ENCODE measurements at places on chromosomes 6 and 20.

DNA sequence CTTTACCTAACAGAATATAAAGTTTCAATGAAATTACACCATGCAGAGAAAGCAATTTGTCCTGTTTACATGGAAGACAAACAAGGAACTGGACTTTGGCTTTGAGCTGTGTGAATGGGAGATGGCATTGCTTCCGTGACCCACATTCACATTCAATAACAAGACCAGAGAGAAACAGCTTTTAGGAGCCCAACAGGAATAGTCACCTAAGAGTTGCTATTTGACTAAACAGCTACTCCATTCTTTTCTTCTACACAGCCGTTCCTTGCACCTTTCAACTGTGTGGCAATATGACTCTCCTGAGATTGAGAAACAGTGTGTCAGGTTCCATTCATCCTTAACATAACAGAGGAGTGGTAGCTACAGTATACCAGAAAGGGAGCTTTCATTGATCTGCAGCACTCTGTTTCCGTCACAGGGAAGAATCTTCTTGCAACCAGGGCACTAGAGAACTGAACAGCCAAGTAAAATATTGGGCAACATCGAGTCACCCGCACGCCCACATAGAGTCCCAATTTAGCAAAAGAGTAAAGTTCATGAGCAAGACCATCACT lies 355.1 kb downstream of the HAO1 start:
- no peak for DNase-seq

DNA sequence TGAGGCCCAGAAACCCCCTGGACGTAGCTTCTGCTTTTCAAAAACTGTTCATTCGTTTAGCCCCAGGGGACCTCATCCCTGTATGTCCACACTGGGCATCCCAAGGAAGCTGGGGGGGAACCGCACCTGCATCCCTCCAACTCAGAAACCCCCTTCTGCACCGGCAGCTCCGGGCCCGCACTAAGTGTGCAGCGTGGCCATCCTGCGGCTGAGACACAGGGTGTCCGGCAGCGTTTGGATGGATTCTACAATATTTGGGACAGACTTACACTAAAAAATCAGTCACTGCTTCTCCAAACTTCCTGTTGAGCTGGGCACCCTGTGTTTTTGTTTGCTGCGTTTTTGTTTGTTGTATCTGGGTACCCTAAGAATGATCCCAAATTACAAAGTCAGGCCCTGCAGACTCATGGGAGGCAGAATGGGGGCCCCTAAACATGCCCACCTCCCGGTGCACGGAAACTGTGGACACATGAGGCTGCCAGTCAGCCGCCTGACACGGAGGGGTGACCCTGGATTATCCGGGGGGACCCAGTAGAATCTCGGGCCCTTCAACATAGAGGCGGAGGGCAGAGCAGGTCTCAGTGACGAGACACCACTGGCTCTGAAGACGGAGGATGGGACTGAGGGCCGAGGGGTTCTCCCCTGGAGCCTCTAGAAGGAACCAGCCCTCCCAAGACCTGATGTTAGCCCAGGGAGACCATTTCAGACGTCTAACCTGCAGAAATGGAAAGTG lies 88.2 kb upstream of the BHLHE23 start:
- no peak for DNase-seq

GRCh38 chr6:147508866-147509608 lies 547 bp downstream of the SAMD5 start:
- no peak for DNase-seq

- no peak for DNase-seq
Observed at GRCh38 chr6:117547688-117548621, 54.4 kb downstream of the GOPC start.

GRCh38 chr6:82364087-82365015 lies 734 bp downstream of the TPBG start:
- no peak for DNase-seq

DNA sequence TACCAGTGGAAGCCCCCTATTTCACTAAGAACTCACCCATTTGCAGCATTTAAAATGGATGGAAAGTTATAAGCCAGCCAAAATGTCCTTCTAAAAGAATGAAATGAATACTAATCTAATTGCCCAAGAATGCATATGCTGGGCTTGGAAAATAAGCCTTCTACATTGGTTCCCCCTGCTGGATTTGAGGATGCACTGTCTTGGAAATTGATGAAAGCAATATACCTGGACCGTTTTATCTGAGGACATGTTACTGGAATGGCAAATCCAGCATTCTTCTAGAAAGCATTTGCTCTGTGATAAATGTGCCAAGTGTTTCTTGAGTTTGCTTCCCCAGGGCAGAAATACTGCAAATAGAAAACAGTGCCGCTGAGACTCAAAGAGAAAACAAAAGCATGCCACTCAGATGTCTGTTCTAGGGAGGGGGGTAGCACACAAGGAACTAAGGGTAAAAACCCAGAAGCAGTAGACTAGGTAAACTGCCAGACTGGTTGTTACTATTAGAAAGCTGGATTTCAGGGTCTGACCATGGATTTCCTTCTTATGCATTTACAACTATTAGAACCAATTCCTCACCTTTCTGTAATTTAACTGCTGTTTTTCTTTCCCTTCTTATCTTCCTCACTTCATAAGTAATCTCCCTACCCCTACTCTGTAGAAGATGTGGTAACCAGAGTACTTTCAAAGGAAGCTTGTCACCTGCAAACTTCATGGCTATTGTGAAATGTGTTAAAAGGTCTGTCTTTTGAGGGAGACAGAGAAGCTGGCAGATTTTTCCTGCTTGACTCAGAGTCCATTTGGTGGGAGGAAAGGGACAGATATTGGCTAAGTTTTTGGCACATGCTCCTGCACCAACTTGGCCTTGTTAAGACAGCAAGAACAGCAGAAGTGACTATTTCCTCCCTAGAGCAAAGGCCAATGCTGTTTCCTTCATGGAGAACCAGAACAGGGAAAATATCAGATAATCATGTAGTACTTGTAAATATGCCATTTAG lies 642.6 kb downstream of the KIF16B start:
- peak; percentile 15 for DNase-seq

- DNase-seq, result no peak
Observed at GRCh38 chr6:141610741-141611140, 522.0 kb upstream of the GJE1 start.

DNA sequence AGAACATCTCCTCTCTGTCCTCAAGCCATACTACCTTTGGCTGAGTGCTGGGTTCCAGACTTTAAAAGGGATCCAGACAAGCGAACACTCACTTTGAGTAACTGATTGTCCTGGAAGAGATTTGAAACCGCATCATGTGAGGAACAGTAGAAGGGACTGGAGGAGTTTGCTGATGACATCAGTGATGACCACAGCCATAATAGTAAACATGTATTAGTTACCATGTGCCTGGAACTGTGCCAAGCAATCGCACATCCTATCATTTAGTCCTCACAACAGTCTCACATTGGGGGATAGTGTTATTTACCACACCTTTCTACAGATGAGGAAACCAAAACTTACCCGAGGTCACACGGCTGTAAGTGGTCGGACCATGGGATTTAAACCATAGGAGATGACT lies 39.8 kb downstream of the ARMC2 start:
- no peak for DNase-seq

GRCh38 chr20:38339997-38340396 lies 6.3 kb upstream of the LBP start:
- DNase-seq, result no peak

DNA sequence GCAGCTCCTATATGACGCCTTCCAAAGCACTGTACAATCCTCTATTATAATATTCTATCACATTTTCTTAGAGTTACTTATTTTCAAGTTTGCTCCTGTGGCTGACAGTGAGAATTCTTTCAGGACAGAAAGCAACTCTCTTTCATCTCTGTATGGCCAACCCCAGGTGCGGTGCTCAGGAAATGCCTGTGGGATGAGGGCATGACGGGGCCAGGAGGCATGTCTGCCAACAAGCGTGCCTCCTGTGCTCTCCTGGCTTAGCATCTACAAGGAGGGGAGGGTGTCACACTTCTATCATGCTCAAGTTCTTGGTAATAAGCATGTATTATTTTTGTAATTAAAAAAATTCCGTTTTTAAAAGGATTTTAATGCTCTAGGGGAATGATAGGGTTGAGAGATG lies 11.4 kb downstream of the MRPL14 start:
- DNase-seq, result no peak

DNA sequence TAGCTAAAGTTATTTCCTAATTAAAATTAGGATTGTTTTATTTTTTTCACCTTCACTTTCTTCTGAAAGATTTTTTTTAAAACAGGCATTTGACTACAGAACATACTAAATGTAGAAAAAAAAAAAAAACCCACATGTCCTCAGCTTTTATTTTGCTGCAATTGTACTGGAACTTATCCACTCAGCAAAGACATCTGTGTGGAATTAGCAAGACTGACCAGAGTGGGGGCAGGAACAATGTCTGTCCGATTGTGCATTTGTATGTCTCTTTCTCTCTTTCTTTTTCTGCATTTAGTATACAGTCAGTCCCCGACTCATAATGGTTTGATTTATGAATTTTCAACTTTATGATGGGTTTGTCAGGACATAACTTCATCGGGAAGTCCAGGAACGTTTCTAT lies 77.3 kb downstream of the CHD6 start:
- no peak for DNase-seq

DNA sequence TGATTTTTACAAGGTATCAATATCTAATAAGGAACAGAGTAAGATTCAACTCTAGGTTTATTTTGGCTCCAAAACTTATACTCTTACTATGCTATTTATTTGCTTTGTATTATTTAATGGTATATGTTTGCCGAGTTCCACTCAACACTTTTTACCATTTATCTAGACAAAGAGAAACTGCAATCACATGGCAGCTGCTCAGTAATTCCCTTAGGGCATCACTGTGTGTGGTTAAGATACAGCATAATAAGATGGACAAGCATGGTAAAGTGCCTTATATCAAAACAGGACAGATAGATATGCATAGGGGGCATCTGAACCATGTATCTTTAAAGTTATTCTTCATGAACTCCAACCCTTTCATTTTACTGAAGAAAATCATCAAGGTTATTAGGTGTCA lies 483.0 kb upstream of the ID4 start:
- DNase-seq, result no peak

GRCh38 chr20:12902992-12903391 lies 105.8 kb upstream of the SPTLC3 start:
- no peak for DNase-seq

- no peak for DNase-seq
Observed at GRCh38 chr20:40471261-40471629, 217.8 kb downstream of the MAFB start.

- no peak for DNase-seq
Observed at GRCh38 chr6:167825332-167826229, 1.1 kb upstream of the AFDN start.

DNA sequence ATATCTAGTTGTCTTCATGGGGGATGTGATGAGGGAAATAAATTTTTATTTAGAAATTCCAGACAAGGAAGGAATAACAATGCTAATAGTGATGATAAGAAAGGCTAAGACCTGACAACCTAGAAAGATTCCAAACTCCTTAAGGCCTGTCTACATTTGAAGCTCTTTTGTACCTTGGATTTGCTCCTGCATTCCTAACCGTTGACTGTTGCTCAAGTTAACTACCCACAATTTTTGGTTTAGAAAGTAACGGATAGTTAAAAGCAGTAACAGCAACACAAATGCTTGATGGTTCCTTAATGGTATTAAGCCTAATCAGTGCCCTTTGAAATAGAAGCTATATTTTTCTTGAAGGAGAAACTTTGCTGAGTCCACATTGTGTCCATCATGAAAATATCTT lies 52.9 kb downstream of the TRMT11 start:
- DNase-seq, result no peak

DNA sequence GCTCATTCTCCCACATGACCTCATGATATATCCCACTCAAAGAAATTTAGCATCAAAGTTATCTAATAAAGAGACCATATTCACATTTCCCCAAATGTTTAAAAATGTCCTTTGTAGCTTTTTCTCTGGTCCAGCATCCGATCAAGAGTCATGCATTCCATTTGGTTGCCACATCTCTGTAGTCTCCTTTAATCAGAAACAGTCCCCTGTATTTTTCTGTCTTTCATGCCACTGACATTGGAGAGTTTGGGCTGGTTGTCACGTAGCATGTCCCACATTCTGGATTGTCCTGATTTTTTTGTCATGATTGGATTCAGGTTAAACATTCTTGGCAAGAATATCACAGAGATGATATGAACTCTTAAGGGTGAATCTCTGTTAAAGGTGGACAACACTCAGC lies 55.7 kb downstream of the SNX5 start:
- no peak for DNase-seq

DNA sequence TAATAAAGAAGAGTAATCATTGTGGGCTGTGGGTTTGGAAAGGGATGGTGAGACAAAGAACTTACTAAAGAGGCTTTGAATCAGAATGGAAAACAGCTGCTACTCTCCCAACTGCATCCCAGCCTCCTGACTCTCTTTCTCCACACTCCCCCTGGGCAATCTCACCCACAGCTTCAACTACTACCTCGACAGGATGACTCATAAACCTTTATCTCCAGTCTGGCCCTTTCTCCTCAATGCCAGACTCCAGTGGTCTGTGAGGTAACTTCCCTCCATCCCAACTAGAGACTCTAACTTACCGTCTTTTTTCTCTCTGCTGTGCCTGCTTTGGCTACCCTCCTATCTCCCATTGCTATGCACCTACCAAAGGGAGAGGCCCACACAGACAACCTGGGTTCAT lies 135.3 kb upstream of the RREB1 start:
- DNase-seq, result no peak

GRCh38 chr6:90413867-90414266 lies 117.2 kb upstream of the BACH2 start:
- no peak for DNase-seq

GRCh38 chr6:4905826-4906225 lies 98.0 kb downstream of the RPP40 start:
- no peak for DNase-seq

- no peak for DNase-seq
Observed at GRCh38 chr6:93417421-93418013, 1.8 kb downstream of the EPHA7 start.

DNA sequence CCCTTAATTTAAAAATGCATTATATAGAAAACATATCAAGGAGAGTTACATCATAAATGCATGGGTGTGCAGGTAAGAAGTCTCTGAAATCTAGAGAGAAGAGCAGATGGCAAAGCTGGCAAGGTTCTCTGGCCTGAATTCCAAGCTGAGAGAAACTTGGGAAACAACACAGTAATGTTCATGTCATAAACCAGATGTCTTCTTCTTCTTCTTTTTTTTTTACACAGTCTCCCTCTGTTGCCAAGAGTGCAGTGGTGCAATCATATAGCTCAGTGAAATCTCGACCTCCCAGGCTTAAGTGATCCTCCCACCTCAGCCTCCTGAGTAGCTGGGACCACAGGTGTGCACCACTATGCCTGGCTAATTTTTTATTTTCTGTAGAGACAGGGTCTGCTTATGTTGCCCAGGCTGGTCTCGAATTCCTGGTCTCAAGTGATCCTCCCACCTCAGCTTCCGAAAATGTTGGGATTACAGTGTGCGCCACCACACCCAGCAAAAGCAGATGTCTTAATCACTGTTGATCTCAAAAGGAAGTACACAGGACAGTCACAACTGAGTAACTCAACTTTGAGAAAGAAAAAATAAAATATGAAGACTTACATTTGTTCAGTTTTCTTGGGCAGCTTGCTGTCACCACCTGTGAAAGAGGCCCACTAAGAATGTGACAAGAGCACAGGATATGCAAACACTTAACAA lies 77.3 kb downstream of the DNAAF9 start:
- no peak for DNase-seq

GRCh38 chr20:20552076-20552475 lies 160.4 kb downstream of the RALGAPA2 start:
- no peak for DNase-seq

- DNase-seq, result no peak
Observed at GRCh38 chr6:47715782-47716181, 17.4 kb downstream of the ADGRF4 start.
